ENCODE measurements at places on chromosomes 3 and 15.

DNA sequence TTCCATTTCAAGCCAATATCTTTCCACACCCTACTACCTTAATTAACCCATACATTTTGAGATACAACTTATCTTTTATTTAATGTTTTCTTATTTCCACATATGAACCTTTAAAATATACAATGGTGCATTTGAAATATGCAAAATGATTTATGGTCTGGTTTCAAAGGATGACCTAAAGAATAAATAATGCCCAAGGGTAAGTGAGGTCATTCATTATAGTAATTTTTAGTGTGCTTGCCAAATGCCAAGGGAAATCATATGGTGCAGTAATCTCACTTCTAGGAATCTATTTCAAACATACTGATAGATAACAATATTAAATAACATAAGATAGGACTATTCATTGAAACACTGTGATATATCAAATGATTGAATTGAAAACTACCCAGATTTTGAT, 1055.4 kb downstream of the AGBL1 start:
- DNase-seq: no peak

- no peak for DNase-seq
Measured at GRCh38 chr15:80526556-80527340, 122.6 kb downstream of the ARNT2 start.

GRCh38 chr3:101868534-101869464, 19.5 kb downstream of the NFKBIZ start:
- no peak for DNase-seq

GRCh38 chr3:97009427-97010019, 195.1 kb downstream of the EPHA6 start:
- DNase-seq: no peak

GRCh38 chr3:123390865-123391600, 57.9 kb downstream of the ADCY5 start:
- no peak for DNase-seq

DNA sequence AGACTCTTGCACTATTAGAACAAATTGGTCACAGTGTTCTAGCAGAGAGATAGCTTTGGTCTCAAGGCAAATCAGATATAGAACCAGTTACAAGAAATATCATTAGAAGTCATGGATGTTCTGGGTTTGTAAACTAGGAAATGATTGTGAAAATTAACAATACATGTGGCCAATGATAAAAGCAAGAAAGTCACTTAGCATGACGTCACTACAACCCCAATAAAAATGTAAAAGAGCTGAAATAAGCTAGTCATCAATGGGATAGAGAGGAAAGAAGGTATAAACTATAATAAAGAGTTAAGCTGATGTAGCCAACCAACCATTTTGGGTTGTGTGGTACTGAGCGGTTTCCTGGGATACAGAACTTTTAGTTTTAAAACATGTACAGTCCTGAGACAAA, 32.1 kb upstream of the KCNH8 start:
- no peak for DNase-seq

GRCh38 chr15:81337713-81338157, 13.8 kb upstream of the STARD5 start:
- no peak for DNase-seq

Data from anterior cingulate cortex (tissue), 58 donors.